ENCODE measurements at places on chromosomes 7 and 10. TPM values are rescaled to one million over a fixed set of nuclear protein-coding genes. Genes with fewer than 3 reads are reported as not detected.

CDK1 gene
- total RNA-seq = 20.0 TPM

TMEM168 gene
- total RNA-seq = 21.2 TPM

DNAJC1 gene
- total RNA-seq = 53.5 TPM

MLXIPL gene
- total RNA-seq = not detected

GBX1 gene
- not detected for total RNA-seq

CALML3 gene
- not detected for total RNA-seq

TUBAL3 gene
- not detected for total RNA-seq

ICA1 gene
- 4.3 TPM for total RNA-seq

LRIT1 gene
- total RNA-seq = not detected

CRYGN gene
- not detected for total RNA-seq

ADAM8 gene
- total RNA-seq = 7.8 TPM

MYH16 gene
- not detected for total RNA-seq

WASHC2C gene
- 55.7 TPM for total RNA-seq

UCMA gene
- not detected for total RNA-seq

RHOBTB1 gene
- 42.2 TPM for total RNA-seq

CRHR2 gene
- not detected for total RNA-seq

SLC39A12 gene
- not detected for total RNA-seq

DPP6 gene
- total RNA-seq = under 0.01 TPM

ZP3 gene
- total RNA-seq = 0.86 TPM

OR13A1 gene
- not detected for total RNA-seq

BRAT1 gene
- total RNA-seq = 27.7 TPM

PRLHR gene
- not detected for total RNA-seq

POMZP3 gene
- 3.5 TPM for total RNA-seq

EMX2 gene
- total RNA-seq = 4.5 TPM

AKR1C4 gene
- total RNA-seq = not detected

SP8 gene
- not detected for total RNA-seq

GPR141 gene
- total RNA-seq = 0.32 TPM

SCART1 gene
- total RNA-seq = 4.2 TPM

RBP3 gene
- not detected for total RNA-seq

ANKRD22 gene
- not detected for total RNA-seq

CALHM3 gene
- under 0.01 TPM for total RNA-seq

LRRD1 gene
- total RNA-seq = not detected

BLNK gene
- not detected for total RNA-seq

FEZF1 gene
- not detected for total RNA-seq

AOC1 gene
- not detected for total RNA-seq

EIF3A gene
- 95.7 TPM for total RNA-seq

AFAP1L2 gene
- total RNA-seq = 7.3 TPM

VAX1 gene
- total RNA-seq = not detected

RNF133 gene
- 0.86 TPM for total RNA-seq

STN1 gene
- 23.3 TPM for total RNA-seq

EFCAB10 gene
- not detected for total RNA-seq

FGFR2 gene
- 0.86 TPM for total RNA-seq

PON1 gene
- not detected for total RNA-seq

RASA4 gene
- total RNA-seq = 10.4 TPM

PRPS1L1 gene
- not detected for total RNA-seq

TCF7L2 gene
- total RNA-seq = 7.1 TPM
